ENCODE measurements at places on chromosomes 4 and X.
A peak's percentile ranks its signal among the peaks of the same experiment; 100 is the strongest.

GRCh38 chr4:171007618-171008390 is 805.4 kb upstream of the GALNTL6 start:
- DNase-seq, result no peak

GRCh38 chrX:8984231-8984630 is 49.7 kb downstream of the FAM9B start:
- no peak for DNase-seq

- no peak for DNase-seq
These were observed 366.0 kb downstream of the BCOR start for GRCh38 chrX:39731735-39732134.

GRCh38 chr4:15882675-15883086 is 55.9 kb downstream of the FGFBP1 start:
- peak; percentile 83 for DNase-seq

DNA sequence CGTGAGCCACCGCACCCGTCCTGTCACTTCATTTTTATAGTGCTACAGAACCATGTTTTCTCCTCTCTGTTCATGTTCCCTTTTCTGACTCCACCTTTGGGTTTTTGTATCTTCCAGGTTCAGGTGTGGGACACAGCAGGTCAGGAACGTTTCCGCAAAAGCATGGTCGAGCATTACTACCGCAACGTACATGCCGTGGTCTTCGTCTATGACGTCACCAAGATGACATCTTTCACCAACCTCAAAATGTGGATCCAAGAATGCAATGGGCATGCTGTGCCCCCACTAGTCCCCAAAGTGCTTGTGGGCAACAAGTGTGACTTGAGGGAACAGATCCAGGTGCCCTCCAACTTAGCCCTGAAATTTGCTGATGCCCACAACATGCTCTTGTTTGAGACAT is 12.4 kb downstream of the RAB33A start:
- DNase-seq, result no peak

- no peak for DNase-seq
These were observed 10.4 kb upstream of the PORCN start for GRCh38 chrX:48498374-48498809.

Measured in H9 (cell line).